Posterior vena cava (tissue), 2 donors: ENCODE measurements at places on chromosomes 12 and 14.

- DNase-seq, result no peak
Observed at GRCh38 chr12:126362493-126362892, 1297.3 kb downstream of the AACS start.

- no peak for DNase-seq
Observed at GRCh38 chr14:74064883-74065282, 19.4 kb downstream of the ALDH6A1 start.

GRCh38 chr14:106845286-106846087 is 1319.1 kb downstream of the TMEM121 start:
- DNase-seq, result no peak

GRCh38 chr12:16524378-16524777 is 81.6 kb downstream of the LMO3 start:
- DNase-seq, result no peak

DNA sequence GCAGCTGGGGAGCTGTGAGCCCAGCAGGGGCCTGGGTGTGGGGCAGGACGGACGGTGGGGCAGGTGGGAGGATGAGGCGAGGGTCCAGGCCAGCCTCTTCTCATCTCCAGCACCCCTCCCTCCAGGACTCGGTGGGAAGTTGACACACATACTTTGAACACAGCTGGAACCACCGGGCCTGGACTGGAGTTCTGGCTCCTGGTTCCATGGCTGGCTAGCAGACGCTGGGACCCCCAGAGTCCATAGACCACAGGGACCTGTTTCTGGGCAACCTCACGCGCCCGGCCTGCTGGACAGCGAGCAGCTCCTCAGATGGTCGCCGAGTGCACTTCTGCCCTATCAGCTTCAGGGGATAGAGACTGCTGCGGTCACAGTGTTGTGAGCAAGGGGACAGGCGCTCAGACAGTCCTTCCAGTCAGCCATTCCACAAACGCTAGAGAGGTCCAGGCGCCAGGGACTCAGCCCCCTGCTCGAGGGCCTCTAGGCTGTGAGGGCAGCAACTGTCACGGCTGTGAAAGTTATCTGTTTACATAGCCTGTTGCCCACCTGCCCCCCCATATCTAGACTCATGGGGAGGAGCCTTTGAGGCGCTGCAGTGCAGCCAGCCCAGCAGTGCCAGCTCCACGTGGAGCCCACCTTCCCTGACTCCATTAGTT is 25.2 kb downstream of the TCHP start:
- peak; percentile 77 for DNase-seq

DNA sequence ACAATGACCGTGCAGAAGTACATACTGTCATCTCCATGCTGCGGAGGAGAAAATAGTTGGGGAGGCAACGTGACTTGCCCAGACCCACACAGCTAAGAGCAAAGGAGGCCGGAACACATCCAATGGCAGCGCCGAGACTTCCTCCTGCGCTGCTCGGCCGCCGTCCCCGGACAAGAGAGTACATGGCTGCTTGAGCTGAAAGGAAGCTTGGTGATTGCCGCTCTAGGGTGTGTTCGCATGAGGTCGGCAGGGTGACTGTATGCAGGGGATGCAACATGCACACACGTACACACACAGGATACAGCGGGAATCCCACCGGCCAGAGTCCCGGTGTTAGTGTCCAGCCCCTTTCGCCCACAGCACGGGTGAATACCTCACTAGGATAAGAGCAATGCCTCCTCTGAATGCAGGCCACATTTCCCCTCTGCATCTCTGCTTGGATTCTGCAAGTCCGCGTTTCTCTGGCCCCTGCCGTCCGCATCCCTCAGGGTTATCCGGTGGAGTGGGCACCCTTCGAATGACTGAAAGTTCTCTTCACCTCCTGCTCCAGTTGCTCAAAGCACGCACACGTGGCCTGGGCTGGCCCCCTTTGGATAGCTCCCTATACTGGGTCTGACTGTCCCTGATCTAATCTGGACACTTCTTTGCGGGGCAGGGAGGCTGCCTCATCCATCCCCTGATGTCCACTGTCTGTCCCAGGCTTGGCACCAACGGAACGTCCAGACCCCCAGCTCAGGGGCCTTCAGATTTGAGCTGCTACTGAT is 78.8 kb downstream of the GSC start:
- DNase-seq, result peak; percentile 70

DNA sequence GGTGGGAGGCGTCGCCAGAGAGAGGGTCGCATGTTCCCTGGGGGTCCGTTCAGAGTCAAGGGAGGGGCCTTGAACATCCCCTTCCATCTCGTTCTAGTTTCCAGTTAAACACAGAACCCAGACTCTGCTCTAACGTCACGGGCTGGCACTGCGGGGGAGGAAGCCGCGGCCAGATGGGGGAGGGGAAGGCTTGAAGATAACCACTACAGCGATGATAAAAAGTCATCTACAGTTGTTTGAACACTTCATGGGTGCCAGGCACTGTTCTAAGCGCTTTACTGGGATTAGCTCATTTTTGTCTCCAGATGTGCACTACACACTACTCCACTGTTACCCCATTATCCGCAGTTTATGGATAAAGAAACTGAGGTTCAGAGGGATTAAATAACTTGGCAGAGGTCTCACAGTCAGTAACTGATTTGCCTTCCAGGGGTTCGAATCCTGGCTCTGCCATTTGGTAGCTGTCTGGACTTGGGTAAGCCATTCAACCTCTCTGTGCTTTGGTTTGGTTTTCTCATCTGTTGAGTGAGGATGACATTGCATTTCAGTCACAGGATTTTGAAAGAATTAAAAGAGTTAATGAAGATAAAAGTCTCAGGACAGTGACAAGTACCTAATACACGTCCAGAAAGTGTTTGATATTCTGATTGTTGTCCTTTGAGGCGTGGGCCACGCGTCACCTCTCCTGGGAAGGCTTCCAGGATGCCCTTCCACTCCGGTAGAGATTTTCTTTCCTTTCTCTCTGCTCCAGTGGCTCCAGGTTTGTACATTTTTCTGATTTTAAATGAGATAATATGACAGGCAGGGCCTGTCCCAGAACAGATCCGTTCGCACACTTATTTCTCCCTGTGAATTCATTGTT is 798 bp upstream of the RASAL1 start:
- DNase-seq, result no peak

DNA sequence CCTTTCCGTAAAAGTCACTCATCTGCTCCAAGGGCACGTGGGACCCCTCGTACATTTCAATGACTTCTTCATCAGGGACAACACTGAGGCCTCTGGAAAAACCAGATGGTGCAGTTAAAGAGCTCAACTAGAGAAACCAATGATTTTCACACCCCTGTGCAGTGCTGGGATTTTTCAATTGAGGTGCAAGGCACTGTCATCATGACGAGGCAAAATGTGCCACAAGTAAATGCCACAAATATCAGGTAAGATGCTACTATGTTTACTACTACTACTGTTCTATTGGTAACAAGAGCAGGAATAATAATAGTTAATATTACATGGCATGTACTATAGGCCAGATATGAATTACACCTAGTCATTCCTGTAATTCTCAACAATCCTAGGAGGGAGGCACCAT is 42.4 kb downstream of the NT5DC3 start:
- DNase-seq, result no peak

GRCh38 chr12:122932207-122932606 is 34.1 kb downstream of the ABCB9 start:
- no peak for DNase-seq

DNA sequence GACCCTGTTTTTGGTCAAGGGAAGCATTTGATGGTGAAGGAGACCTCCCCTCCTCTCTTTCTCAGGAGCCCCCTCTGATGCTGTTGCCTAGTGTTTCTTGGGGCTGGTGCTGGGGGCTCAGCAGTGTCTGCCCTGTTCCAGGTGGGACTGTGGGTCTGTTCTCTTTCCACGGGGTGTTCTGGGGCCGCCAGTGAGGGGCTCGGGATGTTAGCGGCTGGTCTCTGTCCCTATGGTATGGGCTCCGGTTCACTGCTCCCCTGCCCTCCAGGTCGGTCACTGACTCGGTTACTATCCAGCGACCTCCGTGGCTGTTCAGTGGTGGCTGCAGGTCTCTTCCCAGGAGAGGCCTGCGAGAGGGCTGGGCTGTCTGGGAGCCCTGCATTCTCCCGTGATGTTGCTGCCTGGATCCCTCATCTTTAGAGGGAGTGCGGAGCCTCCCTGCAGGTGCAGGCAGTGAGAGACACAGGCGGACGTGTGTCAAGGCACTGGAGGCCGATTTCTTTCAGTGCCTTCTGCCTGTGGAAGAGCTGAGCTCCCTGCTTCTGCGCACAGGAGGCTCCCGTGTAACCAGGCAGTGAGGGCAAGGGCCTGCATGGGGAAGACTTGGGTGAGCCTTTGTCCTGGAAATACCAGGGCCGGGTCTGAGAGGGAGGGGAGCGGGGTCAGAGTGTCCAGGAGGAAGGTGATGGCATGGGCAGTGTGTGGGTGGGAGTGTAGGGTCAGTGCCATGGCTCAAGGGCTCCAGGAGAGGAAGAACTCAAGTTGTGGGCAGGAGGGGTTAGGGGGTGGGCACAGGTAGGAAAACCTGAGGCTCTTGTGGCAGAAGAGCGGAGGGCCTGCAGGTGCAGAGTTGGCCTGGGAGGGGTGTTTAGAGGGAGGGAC is 362.6 kb downstream of the TMEM121 start:
- DNase-seq, result peak; percentile 76

- DNase-seq, result peak; percentile 84
Observed at GRCh38 chr14:73457041-73457923, 1.1 kb downstream of the NUMB start.

GRCh38 chr12:75505706-75506312 is 5.6 kb downstream of the KRR1 start:
- no peak for DNase-seq

GRCh38 chr12:89702503-89702902 is 6.1 kb downstream of the ATP2B1 start:
- DNase-seq, result no peak

DNA sequence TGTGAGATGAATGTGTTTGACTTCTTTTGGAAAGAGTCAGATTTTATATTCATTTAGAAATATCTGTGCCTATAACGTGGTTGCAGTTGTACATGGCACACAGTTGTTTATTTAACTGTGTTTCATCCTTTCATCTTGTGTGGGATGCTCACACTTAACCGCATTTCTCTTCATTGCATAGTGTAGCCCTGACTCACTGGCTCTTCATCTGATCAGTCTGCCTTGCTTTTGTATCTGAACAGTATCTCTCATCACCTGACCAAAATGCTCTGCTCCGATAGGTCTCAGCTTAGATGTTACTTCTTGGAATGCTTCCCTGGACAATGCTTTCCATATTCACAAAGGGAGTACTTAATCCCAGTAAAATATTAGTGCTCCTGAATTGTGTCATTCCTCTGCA is 83.4 kb downstream of the PDE3A start:
- no peak for DNase-seq

- no peak for DNase-seq
Observed at GRCh38 chr12:132046561-132046960, 96.8 kb downstream of the EP400 start.

GRCh38 chr12:6306599-6307220 is 3.8 kb upstream of the PLEKHG6 start:
- peak; percentile 76 for DNase-seq

DNA sequence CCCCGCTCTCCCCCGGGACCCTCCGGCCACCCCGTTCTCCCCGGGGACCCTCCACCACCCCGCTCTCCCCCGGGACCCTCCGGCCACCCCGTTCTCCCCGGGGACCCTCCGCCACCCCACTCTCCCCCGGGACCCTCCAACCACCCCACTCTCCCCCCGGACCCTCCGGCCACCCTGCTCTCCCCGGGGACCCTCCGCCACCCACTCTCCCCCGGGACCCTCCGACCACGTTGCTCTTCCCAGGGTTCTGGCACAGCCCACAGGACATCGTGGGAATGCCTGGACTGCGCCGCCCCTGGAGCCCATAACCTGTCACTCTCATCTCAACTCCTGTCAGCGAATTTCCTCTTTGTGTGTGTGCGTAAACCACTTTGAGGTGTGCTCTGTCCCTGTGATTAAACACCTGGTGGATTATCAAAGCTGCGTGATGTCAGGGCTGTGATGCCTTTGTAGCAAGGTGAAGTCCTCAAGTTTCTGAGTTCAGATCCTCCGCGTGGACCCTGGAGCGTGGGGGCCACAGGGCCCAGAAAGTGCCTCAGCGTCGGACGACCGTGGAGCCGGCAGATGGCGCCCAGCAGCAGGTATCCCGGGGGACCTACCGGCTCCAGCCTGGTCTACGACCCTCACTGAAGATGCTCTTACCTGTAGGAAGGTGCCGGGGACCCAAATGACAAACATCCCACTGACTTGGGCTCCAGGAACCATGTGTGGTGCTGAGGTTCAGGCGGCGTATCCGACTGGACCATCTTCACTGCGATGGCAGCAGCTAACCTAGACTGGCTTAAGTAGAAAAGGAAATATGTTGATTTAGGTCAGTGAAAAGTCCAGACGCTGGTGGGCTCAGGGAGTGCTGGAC is 63.2 kb upstream of the GALNT9 start:
- peak; percentile 62 for DNase-seq

DNA sequence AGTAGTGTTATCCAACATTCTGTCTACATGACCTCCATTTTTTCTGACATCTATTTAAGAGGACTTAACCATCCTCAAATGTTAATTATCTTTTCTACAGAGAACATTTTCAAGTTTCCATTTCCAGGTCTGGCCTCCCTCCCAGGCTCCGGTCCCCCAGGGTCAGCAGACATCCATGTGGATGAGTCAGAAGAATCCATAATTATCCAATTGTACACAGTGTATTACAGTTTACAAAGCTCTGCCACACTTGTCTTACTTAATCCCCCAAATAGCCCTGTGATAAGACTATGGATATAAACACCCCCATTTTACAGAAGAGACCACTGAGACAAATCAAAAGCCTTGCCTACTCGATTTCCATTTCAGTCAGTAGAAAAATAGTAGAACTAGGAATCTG is 65.0 kb downstream of the SLC8A3 start:
- DNase-seq, result no peak

DNA sequence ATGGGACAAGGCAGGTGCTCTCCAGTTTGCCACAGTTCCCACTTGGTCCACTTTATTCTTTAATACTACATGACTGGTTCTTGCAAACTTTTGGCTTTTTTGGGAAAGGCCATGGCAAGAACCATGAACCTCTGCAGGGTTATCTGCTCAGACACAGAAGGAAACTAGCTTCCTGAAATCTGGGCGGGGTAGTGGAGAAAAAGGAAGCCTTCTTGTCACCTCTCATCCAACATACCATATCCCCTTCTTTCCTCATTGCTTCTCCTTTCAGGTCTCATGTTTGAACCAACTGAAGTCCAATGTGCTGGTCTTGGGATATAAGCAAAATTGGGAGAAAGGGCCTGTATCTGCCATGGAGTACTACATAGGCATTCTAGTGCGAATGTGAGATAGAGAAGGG is 5.5 kb upstream of the KLHL33 start:
- DNase-seq, result no peak

- DNase-seq, result no peak
Observed at GRCh38 chr12:68374307-68374982, 42.3 kb upstream of the MDM1 start.

- no peak for DNase-seq
Observed at GRCh38 chr12:114614040-114614439, 69.9 kb downstream of the TBX3 start.

- DNase-seq, result no peak
Observed at GRCh38 chr12:15963271-15963670, 52.1 kb downstream of the DERA start.
